ENCODE measurements at places on chromosomes 11 and 22.

GRCh38 chr11:91857179-91857578 lies 367.4 kb upstream of the FAT3 start:
- DNase-seq = no peak

- no peak for DNase-seq
Measured at GRCh38 chr11:128260398-128260797, 327.0 kb downstream of the ETS1 start.

DNA sequence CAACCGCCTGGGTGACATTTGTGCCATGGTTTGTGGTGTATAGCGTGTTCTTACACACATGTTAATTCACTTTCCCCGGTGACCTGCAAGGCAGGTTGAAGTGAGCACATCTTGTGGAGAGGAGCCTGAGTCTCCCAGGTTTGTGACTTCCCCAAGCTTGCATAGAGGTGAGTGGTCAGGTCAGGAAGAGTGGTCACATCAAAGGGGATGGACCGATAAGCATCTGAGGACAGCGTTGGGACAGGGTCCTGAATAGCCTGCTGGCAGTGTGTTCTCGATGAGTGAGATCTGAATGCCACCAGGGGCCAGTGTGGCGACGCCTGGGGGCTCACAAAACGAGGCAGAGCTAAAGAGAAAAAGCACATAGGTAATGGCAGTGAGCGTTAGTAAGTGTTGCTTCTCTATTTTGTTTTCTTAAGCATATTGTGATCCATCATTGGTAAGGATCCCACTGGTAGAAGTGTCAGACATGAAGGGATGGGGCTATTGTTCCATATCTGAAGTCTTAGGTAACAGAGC lies 154.6 kb downstream of the GRIK4 start:
- peak; percentile 46 for DNase-seq

GRCh38 chr22:49894322-49895054 lies 23.8 kb downstream of the ALG12 start:
- no peak for DNase-seq

DNA sequence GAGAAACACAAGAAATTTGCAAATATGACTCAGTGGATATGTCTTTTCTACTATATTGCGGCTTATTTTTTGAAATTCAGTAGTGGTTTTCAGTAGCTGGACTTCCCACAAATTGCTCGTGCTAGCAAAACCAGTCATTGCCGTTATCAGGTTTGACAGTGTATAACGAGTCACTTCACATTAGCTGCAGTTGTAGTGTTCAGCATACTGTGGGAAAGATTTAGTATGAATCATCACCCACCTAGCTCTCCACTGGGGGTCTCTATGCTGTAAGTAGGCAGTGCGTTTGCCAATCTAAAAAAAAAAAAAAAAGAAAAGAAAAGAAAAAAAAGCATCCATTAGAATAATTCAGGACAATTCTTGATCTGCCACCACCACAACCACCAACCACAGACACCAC lies 1318.9 kb downstream of the LRRC4C start:
- no peak for DNase-seq

- DNase-seq = no peak
Measured at GRCh38 chr11:42049650-42050049, 590.2 kb upstream of the LRRC4C start.

DNA sequence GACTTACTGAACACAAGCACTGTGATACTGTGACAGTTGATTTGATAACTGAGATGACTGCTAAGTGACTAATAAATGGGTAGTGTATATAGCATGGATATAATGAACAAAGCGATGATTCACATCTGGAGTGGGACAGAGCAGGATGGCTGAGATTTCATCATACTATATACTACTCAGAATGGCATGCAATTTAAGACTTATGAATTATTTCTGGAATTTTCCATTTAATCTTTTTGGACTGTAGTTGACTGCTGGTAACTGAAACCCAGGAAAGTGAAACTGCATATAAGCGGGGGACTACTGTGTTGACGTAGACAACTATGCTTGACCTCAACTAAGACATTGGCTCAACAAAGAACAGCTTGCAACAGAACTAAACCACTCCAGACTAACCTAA lies 20.0 kb upstream of the NUCB2 start:
- no peak for DNase-seq

GRCh38 chr11:67615728-67616430 lies 9.1 kb downstream of the NDUFV1 start:
- DNase-seq = no peak

DNA sequence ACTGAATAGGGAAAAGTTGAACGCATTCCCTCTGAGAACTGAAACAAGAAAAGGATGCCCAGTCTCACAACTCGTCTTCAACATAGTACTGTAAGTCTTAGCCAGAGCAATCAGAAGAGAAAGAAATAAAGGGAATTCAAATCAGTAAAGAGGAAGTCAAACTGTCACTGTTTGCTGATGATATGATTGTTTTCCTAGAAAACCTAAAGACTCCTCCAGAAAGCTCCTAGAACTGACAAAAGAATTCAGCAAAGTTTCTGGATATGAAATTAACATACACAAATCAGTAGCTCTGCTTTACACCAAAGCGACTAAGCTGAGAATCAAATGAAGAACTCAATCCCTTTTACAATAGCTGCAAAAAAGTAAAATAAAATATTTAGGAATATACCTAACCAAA lies 471.2 kb upstream of the CNTN5 start:
- DNase-seq = no peak

DNA sequence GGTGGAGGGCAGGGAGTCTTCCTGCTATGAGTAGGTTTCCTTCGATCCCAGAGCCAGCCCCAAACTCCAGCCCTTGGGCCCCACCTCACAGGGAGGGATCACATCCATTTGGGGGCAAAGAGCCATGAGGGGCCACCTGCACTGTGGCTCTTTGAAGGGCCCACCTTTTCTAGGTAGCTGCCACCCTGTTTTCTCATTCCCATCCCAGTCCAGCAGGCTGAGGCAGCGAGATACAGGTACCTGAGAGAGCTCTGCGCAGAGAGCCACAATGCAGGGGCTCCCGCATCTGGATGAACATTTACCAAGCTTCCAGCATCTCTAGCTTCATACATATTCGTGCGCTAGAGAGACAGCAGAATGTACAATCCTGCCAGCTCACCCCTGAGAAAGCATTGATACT lies 16.3 kb downstream of the FXYD6 start:
- DNase-seq = no peak

DNA sequence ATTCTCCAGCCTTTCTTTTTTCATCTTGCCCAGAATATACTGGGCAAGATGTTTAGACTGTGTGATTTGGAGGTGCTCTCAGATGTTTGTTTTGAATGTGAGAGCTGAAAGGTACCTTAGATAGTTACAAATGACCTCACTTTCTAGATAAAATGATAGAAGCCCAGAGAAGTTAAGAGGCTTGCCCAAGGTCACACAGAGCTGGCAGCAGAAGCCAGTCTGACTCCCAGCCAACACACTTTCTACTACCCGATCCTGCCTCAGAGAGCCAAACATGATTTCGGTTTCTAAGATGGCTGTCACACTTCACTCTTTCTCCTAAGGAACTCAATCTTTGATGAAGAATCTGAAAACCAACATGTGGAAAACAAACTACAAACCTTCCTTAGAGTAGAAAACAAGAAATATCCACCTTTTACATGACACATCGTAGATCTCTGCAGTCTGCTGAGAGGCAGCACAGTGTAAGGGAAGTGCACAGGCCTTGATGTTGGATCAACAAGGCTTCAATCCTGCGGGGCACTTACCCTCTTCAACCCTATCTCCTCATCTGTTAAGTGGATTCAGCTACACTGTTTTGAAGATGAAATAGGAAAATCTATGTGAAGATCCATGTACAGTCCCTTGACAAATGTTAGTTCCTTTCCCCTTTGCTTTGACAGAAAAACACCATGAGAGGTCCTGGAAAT lies 58.6 kb downstream of the SYTL2 start:
- no peak for DNase-seq

- peak; percentile 92 for DNase-seq
Measured at GRCh38 chr11:108224911-108225786, 2.3 kb downstream of the ATM start.

DNA sequence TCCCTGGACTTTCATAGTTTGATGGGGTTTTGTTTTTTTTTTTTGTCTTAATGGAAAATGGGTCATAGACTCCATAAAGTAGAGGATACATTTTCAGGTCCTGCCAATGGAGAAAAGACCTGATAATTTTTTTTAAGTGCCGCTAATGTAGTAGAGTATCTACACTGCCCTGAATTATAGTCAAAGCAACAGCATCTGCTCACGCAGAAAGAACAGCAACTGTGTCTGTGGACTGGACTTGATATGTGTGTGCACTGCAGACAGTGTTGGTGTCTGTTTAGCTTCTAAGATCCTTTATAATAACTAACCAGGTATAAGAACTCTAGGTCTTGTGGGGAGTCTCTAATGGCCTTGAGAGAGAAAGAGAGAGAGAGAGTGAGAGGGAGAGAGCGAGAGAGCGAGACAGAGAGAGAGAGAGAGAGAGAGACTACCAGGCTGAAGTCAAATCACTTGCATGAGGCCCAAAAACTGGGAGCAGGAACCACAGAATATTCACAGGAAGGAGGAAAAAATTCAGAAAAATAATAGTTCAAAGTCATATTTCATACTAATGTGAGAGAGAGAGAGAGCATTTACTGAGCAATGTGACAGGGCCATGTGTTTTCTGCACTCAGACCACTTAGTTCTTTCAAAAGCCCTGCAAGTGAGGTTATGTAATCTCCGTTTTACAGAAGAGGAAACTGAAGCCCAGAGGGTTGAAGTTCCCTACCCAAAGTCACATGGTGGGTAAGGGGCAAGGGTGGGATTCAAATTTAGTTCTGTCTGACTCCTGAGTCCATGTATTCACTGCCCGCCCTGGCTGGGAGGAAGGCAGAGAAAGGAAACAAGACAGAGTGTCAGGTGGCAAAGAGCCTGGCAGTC lies 8.6 kb upstream of the MIAT start:
- no peak for DNase-seq

DNA sequence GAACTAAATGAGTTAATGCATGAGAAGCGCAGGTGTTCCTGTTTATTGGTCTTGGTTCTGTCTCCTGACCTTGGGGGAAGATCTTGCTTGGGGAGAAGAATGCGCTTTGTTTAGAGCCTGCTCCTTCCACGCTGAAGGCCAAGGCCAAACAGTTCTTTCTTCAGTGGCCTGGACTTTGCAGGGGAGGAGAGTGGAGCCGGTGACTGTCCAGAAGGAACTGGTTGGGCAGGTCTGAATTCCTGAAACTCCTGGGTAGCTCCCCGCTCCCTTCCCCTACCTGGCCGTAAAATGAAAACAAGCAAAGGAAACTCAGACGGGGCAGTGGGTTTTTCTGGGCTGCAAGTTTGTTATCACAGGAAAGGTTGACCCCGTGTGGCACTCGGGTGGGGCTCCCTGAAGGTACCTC lies 3.6 kb downstream of the ARHGAP8 start:
- DNase-seq = no peak

- DNase-seq = no peak
Measured at GRCh38 chr11:19201737-19202605, at the start of gene CSRP3. TSS of gene CSRP3 (minus strand) at chr11:19201983. CDS start at chr11:19192448, 9,535 bp downstream.

GRCh38 chr11:35112846-35113105 lies 26.2 kb upstream of the CD44 start:
- no peak for DNase-seq

- peak; percentile 80 for DNase-seq
Measured at GRCh38 chr11:121426476-121427399, 25.4 kb upstream of the SORL1 start.

DNA sequence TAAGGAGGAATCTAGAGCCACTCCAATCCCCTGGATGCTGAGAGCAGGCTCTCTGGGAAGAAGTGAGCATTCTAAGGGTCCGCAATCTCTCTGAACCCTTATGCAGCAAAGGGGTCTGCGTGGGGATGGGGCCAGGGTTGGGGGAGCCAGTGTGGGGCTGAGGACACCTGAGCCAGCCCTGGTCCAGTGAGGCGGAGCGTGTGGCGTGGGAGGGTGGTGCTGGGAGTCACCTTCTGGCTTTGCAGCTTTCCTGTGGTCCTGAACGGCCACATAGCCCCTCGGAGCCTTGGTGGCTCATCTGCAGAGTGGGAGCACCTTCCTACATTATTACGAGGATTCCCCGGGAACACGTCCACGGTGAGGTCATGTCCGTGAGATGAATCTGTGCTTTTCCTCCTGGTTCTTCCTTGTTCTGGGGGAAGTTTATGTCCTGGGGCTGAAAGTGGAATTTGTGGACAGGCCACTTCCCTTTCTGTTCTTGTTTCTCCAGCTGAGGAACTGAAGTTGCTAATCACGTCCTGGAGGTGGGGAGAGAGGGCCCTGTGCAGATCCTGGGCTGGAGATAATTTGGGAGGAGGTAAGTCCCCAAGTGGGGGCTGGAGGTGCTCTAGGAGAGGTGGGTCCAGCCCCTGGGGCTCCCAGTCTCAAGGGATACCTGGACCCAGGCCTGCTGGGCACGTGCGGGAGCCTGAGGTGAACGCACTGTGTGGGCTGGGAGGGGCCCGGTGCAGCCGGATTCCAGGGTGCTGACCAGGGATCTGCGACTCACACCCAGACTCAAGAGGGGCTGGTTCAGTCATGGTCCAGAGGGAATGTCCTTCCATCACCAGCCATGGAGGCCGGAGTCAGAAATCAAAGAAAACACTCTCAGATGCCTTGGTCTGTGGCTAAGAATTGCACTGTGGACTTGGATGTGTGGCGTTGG lies 6.1 kb downstream of the MRGPRE start:
- DNase-seq = no peak

GRCh38 chr11:93710239-93710638 lies 31.1 kb downstream of the TAF1D start:
- DNase-seq = no peak

GRCh38 chr11:69462106-69462951 lies 19.1 kb upstream of the LINC01488 start:
- no peak for DNase-seq

GRCh38 chr11:27912916-27913315 lies 195.0 kb downstream of the KIF18A start:
- no peak for DNase-seq

DNA sequence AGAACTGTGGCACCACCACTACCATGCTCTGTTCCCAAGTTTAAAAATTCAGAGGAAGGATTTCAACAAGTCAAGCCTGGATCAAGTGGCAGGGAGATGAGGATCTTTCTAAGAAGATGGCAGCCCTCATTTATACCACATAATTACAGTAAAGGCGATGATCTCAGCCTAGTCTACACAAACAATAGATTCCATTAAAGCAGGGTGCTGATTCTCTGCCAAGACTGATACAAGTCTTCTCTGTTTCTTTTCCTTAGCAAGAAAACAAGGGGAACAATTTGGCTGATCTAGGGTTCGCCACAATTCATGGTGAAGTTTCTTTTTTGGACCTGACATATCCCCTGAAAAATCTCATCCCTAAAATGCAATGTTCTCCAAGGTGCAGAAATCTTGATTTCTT lies 73.9 kb downstream of the PPFIBP2 start:
- DNase-seq = no peak

GRCh38 chr11:105670811-105671210 lies 60.9 kb downstream of the GRIA4 start:
- no peak for DNase-seq

DNA sequence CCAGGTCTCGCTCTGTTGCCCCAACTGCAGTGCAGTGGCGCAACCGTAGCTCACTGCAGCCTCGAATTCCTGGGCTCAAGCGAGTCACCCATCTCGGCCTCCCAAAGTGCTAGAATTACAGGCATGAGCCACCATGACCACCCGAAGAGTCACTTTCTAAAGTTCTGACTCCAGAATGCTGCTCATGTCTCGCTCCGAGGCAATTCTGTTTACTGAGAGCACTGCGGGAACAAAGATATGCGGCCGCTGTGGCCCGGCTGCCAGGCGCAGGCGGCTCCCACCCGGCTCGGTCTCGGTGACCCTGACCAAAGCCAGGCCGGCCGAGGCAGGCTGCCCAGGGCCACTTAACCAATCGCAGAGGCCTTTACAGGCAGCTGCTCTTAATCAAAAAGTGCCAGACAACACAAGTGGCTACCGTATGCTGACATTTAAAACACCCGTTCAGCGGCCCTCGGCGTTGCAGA lies 78.7 kb downstream of the PHF21B start:
- no peak for DNase-seq
